ENCODE measurements at places on chromosomes 1 and 21.
A peak's percentile ranks its signal among the peaks of the same experiment; 100 is the strongest.

GRCh38 chr1:40890771-40891170 lies 28.6 kb upstream of the CITED4 start:
- no peak for DNase-seq

DNA sequence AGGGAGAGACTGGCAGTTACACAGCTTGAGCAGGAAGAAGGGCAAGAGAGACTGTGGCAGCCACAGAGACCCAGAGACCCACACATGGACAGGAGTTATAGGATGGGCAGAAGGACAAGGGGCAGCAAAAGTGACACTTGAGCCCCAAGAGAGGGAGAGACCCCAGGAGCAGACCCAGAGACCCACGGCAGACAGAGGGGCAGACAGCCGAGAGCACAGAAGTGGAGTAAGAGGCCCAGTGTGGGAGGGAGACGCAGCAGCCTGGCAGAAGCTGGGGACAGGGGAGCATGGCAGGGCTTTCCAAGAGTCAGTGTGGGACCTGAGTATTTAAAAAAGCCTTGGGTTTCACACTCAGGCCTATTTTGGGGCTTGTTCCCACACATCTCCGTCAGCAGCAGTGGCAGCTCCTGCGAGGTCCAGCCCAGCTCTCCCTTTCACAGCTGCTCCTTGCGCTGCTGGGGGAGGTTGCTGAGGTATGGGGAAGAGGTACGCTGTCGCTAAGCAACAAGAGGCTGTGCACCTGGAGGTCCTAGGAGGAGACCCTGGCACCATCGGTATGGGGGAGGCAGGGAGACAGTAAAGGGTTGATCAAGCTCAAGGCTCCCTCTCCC lies 9.0 kb upstream of the MEF2D start:
- no peak for DNase-seq

DNA sequence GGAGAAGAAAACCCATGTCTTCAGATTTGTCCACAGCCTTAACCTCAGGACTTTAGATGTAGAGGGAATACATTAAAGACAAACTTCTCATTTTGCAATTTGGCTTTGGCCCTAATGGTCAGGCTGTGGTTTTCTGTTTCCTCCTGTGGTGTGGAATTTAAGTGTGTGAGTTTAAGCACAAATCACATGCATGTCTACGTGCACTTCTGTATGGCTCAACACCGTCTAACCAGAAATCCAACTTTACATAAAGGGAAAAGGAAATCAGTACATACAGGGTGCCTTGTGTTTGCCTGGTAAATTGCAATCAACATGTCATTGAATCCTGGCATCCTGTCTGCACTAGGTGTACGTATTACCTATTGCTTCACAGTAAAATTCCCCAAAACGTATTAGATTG lies 1.2 kb upstream of the ZNF124 start:
- no peak for DNase-seq

DNA sequence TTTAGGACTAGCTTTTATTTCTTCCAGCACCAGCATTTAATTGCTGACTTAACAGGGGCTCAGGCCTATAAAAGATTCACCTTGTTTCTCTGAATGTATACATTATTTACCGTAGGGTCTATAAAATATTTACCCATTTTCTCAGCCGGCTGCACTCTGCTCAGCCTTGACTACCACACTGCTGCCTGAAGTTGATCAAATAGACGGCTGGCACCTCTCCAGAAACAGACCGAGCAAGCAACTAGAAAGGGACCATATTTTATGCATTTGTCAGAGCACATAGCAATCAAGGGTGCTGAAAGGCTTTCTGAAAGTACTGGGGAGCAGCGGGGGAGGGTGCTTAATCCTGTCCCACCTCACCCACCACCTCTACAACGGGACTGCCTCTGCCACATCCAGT lies 64.7 kb upstream of the FGGY start:
- DNase-seq = no peak

DNA sequence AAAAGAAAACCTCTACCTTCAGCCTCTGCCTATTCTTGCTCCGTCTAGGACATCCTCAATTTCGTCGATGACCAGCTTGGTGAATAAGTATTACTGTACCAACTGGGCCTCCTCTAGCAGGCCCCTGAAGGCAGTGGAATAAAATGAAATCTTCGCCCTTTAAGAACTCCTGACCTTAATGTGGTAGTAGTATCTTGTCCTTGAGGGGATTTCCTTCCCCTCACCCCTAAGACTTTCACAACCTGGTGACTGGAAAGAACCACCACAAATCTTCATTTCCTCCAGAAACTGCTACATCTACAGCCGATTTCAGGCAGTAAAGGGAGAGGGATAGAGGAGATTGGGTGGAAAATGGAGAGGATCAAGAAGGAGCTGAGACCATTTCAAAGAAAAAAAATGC lies 1.6 kb upstream of the HAX1 start:
- no peak for DNase-seq

DNA sequence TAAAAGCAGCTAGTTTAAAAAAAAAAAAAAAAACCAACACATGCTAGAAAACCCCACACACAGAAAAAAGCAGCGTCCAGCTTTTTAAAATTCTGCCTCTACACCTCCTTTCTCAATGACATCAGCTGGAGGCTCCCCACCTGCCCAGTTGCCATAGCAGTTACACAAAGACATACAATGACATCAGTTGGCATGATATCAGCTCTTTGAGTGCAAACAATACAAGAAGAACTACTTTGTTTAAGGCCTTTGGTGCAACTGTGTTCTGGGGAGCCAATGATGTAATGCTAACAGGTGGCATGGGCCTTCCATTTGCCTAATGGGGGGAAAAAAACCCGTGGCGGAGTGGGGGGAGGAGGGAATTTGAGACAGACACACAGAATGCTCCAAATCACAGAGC lies 32.9 kb downstream of the DUSP10 start:
- peak; percentile 39 for DNase-seq

DNA sequence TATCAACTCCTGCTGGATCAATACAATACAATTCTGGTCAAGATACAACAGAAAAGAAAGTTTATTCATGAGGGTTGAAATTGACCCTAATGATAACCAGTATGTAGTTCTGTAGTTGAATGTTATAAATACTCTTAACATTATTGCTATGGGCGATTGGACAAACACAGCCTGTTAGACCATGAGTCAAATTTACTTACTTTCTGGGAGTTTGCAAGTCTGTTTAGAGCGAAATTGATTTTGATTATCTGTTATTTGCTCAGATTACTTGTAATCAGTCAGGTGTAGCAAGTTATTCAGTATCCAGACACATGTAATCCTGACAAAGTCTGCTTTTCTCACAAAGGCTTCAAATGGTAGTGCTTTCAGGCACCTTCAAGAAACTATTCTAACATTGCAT lies 216.6 kb upstream of the B3GALT2 start:
- DNase-seq = no peak

DNA sequence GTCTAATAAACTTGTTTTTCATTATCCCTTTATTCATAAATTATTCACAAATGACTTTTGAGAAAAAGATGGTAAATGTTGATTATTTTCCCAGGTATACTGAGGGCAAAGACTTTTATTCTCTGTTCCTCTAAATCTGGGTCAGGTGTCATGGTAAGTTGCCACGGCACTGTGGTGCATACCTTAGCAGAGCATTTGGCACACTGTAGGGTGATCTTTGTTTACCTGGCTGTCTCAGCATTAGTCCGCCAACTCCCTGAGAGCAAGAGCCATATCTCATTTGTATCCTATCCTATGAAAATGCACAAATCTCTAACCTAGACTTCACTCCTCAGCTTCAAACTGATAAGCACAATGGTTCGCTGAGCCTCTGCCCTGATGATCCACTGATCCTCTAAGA lies 24.9 kb downstream of the GDAP2 start:
- DNase-seq = no peak

GRCh38 chr1:193451001-193451400 lies 264.6 kb upstream of the B3GALT2 start:
- DNase-seq = no peak

GRCh38 chr1:55669293-55669692 lies 454.1 kb upstream of the USP24 start:
- no peak for DNase-seq

DNA sequence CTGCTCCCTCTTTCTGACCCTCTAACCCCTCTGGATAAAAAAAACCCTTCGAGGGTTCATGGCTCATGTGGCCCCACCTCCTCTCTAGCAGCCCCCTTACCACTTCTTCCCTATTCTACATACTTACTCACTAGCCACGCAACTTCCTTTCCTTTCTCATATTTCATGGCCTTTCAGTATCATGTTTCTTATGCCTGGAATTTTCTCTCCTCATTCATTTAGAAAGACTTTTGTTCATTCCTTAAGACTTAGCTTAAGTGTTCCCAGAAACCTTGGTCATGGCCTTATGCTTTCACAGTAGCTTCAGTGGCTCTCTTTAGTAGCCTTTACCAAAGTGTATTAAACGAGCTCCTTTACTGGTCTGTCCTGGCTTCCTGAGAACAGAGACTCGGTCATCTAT lies 6.1 kb downstream of the ACP6 start:
- no peak for DNase-seq

DNA sequence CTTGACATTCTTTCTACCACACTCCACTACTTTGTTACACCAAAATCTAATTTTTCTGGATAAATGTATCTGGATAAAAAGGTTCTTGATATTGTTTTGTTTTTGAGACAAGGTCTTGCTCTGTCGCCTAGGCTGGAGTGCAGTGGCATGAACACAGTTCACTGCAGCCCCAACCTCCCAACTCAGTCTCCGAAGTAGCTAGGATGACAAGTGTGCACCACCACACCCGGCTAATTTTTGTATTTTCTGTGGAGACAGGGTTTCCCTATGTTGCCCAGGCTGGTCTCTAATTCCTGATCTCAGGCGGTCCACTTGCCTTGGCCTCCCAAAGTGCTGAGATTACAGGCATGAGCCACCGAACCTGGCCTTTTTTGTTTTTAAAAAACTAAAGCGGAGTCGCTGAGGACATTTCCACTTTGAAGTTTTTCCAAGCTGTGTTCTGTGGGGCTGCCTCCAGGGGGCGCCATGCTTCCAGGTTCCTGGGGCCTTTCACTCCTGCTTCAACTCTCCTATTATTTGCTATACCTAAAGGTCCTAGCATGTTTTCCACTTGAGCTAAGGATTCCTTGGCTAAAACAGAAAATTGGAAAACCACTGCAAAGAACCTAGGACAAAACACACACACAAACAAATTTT lies 14.1 kb upstream of the NCMAP start:
- DNase-seq = no peak

GRCh38 chr1:237972186-237972585 lies 81.5 kb upstream of the ZP4 start:
- no peak for DNase-seq

- DNase-seq = no peak
Observed at GRCh38 chr1:22665752-22666151, 12.7 kb downstream of the C1QB start.

GRCh38 chr1:60589046-60589748 lies 493.2 kb upstream of the NFIA start:
- no peak for DNase-seq

- DNase-seq = no peak
Observed at GRCh38 chr1:39047374-39048229, 21.5 kb downstream of the NDUFS5 start.

DNA sequence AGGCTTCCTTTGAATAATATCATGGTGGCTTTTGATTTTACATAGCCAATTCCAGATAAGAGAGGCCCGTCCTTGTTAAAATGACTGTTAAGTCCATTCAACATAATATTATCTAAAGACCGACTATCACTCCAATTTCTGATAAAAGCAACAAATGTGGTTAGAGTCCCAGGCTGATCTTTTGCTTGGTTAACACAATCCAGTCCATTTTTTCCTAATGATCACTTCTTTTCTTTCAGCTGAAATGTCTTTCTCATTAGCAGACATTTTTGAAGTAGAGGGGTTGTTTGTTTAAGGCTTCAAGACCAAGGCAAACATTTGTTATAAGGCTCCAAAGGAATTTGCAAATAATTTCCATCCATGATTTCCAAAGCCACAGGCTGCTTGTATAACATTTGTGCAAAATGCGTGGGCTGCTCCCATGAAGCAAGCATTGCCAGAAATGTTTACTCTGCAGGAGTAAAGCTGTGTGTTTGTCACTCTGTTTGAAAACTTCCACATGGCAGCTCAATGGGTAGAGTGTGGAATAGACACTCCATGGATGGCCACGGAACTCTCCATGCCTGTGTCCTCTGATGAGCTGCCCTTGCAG lies 111.5 kb downstream of the PSMG1 start:
- DNase-seq = no peak

- no peak for DNase-seq
Observed at GRCh38 chr1:183498342-183498991, 26.2 kb downstream of the SMG7 start.

GRCh38 chr1:182394055-182394775 lies 2.6 kb upstream of the GLUL start:
- no peak for DNase-seq

DNA sequence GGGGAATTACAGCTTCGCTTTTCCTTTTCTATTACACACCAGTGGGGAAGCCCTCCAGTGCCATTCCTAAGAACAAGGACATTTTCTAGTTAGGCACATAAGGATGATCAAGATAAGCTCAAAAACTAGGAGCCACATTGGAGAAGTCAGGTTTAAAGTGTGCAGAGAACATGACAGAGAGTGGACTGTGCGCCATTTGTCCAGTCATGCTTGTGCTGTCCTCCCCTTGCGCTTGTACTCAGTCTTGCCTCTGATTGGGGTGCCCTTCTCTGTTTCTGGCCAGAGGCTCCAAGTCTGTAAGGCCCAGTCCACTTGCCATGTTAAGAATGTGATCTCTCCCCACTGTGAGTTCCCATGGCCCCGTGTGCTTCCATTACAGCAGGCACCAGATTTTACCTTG lies 189.7 kb downstream of the DHRS3 start:
- no peak for DNase-seq

DNA sequence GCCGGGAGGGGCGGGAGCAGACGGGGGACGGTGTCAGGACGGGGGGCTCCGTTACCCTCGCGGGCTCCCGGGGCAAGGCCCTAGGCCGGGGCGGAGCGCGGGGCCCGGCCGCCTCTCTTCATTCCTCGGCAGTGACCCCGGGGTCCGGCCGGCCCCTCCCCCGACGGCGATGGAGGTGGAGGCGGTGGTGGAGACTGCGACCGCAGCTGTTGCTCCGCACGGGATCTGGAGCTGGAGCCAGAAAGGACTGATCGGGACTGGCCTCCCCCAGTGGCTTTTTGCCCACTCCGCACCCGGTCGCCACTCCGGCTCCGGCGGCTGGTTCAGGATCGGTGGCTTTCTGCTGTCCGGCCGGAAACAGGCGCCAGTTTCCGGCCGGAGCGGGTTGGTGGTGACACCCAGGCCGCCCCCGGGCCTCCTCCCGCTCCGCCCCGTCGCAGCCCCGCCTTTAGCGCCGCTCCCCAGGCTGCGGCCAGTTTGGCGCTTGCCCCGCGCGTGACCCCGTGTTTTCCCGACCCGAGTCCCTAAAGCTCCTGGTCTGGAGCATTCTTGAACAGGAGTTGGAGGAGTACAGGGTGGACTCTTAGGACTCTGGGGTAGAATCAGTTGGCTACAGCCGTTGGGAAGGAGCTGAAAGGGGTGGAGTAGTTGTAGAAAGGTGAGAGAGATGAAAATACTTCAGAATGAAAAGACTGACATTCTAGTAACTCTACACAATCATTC lies at the start of gene OTUD7B:
TSS of gene OTUD7B (minus strand) at position 334 of the 723 bp plus-strand sequence. CDS start 33,216 bp downstream, outside the sequence.
- peak; percentile 77 for DNase-seq

- DNase-seq = no peak
Observed at GRCh38 chr1:162868972-162869371, 8.0 kb upstream of the CCDC190 start.

GRCh38 chr1:20634594-20635084 lies 1.4 kb downstream of the PINK1 start:
- DNase-seq = no peak
